IMR-90 (cell line): ENCODE measurements at places on chromosomes 2 and 18.

DNA sequence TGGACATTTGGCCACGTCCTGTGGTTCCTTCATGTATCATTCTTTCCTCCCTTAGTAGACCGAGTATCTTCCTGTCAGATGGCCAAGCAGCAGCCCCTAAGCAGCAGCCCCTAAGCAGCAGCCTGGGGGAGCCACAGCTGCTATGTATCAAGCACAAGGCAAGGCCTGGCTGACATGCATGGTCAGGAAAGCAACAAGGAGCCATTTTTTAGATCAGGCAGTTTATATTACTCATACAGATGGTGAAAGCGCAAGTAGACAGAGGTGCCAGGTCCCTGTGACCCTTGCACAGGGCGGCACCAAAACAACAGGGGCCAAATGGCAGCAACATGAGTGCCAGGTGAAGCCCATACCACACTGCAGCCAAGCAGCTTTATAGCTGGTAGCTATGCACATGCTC lies 22.1 kb downstream of the CHCHD5 start:
- DNase-seq: peak; percentile 41

GRCh38 chr18:12564861-12565260 lies 93.0 kb downstream of the SPIRE1 start:
- no peak for DNase-seq

DNA sequence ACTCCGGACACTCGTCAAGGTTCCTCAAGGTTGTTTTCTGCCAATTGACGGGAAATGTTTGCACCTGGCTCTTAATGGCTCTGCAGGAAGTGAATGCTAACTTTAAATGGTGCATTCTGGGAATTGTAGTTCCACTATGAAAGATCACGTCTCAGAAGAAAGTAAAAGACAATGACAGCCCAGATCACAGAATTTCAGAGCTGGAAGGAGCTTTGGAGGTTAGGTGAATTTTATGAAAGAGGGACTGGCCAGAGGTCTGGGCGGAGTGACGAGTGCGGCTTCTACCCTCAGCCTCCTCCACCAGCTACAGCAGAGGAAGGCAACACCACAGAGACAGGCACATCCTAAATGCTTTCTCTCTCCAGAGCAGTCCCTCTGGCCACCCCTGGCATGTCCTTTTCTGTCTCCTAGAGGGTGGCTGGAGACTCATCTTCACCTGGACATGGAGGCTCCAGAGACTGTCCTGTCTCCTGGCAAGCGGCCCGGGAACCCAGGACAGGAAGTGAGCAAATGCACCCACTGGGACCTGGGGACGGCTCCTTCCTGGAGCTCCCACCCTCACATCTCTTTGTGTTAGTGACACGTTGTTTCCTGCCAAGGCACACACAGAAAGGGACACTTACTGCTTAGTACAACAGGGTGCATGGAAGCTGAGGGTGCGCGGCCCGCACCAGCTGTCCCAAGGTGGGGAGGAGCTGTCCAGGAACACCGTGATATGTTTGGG lies 19.4 kb downstream of the THAP4 start:
- no peak for DNase-seq

DNA sequence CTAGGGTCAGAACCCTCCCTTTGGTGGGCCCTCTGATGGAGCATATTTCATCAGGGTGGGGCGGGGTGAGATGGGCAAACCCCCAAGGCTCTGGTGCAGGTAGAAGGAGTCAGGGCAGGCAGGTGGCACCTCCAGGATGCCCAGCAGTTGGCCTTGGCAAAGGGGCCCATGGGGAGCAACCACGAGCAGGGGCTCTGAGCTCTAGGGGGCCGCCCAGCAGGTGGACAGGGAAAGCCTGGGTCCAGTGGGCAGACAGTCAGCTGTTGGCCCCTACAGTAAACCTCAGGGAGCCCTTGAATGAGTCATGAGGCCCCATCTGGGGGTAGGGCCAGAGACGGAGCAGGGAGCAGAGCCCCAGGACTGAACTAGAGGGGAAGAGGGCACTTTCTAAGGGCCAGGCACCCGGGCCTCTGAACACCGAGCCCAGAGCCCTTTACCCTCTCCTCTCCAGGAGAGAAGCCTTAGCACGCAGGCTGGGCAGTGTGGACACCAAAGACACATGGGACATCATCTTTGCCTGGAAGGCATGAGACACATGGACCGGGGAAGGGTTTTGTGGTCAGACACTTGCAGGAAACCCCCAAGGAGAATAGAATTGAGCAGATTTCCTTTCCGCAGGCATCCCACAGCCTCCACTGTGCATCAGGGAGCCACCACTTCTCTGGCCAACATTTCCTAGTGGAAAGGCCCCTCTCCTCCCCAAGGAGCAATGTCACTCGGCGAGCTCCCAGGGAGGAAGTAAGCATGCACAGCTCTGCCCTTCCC lies 257.3 kb downstream of the GLI2 start:
- DNase-seq: no peak

GRCh38 chr2:217116610-217117009 lies 256.7 kb upstream of the TNP1 start:
- DNase-seq: no peak

DNA sequence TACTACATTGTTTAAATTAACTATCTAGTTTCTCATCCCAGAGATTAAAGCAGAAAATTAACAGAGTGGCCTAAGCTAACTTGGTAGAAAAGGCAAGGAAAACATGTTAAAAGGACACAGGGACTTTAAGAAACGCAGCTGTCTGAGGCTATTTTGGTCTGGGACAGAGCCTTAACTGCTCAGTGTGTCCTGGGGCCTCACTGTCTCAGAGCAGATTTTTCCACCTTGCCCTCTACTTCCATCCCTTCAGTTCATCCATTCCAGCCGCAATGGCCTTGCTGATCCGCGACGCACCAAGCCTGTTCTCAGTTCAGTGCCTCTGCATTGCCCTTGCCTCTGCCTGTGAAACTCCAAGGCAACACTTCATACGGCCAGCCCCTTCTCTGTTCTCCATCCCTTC lies 114.9 kb upstream of the OSR1 start:
- no peak for DNase-seq

GRCh38 chr2:157684940-157685466 lies 56.3 kb upstream of the ACVR1C start:
- DNase-seq: no peak

DNA sequence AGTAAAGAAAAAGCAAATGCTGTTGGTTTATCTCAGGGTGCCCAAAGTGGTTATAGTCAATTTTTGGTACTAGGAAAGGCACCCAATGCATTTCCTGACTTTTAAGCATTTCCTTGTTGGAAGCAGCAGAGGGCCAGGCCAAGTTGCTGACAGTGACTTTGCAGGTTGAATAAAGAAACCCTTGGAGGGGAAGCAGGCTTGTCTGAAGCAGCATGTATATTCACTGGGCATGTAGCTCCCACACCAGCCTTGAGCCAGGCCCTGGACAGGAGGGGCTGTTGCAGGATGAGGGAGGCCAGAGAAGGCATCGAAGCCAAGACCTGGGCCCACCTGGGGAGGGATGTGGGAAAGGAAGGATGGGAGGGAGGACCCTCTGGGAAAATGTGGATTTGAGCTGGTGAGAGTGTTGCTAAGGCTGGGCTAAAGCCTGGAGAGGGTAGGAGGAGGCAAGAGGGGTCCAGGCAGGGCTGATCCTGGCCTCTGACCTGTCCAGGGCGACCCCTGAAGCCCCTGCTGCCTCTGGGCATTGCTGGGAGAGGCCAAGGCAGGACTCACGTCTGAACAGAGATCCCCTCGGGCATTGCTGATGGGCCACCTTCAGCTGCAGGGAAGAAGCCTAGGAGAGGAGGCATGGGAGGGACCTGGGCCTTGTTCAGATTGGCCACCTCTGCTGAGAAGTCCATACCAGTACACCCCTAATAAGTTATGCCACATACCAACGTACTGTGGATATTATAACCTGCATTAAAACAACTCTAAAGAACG lies 79.6 kb downstream of the STPG4 start:
- peak; percentile 47 for DNase-seq

GRCh38 chr2:237062585-237062984 lies 23.1 kb upstream of the COPS8 start:
- peak; percentile 34 for DNase-seq

DNA sequence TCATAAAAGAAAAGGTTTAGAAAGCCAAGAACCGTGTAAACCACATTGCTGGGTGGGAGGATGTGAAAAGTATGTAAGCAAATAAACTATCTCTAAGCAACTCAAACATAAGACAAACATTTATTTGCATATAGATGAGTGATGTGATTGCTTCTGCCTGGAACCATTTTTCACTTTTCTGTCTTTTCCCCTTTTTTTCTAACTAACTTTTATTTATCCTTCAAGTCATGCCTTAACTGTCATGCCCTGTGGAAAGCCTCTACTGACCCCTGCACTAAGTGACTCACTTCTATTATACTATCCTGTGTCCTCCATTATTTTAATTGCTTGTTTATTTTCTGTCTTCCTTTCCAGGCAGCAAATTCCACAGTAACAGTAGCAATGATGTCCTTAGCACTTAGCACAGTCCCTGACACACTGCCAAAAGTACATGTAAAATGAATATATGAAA lies 87.5 kb upstream of the CTAGE1 start:
- peak; percentile 32 for DNase-seq

- no peak for DNase-seq
Measured at GRCh38 chr2:122191331-122191730, 435.9 kb downstream of the TSN start.

GRCh38 chr2:220703279-220703678 lies 868.8 kb downstream of the EPHA4 start:
- DNase-seq: peak; percentile 30

- DNase-seq: peak; percentile 60
Measured at GRCh38 chr18:32930695-32931301, 158.0 kb upstream of the KLHL14 start.

DNA sequence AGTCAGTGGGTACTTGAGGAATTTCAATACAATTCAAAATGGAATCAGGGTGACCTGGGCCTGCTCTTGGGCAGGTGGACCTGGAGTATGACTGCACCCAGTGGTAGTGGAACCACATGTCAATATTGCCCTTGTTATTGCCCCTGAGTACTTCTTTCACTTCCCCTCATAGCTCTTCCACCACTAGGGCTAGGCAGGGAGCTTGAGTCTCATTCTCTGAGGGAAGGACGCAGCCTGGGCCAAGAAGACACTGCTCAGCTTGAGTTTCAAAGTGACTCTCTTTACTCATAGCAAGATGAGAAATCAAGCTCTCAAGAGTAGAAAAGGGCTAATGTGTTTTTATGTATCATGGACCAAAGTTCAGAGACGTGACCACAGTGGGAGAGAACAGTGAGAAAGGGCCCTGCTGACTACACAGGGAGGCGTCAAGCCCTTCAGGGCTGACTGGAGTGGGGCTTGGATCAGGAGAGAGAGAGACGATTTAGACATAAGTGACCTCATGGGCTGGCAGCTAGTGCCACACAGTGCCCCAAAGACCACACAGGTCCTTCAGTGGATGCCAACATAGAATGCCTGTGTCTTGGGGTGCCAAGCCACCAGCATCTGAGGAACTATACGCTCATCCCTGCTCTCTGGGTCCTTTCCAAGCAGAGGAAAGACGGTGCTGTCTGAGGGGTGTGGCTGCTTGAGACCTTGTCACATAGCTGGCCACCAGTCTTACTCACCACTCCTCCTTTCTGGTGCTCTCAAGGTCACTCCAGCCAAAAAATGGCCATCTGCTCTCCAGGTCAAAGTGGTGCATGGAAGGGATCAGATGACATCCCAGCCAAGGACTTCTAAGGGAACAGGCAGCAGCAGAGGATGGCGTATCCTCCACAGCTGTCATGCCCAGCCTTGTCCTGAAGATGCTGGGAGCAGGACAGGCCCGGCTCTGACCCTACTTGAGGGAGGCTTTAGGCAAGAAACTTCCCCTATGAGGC lies 13.0 kb downstream of the PTMA start:
- DNase-seq: no peak

- no peak for DNase-seq
Measured at GRCh38 chr2:149393614-149394013, 63.2 kb downstream of the LYPD6 start.

DNA sequence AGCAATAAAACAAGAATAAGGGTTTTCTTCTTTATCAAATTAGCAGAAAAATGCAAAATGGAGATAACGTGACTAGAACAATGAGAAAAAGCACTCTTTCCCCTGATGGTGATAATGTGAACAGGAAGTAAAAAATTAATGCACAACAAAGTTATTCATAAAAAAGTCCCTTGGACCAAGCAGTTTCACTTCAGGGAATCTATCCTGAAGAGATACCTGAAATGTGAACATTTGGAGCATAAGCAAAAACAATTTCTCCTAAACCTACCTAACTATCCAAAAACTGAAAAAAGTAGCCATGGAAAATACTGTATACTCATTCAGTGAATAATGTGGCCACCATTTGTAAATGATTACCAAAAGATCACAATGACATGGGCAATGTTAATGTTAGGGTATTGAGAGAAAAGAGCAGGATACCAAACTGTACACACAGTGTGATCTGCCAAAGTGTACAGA lies 48.7 kb downstream of the TRIP12 start:
- DNase-seq: no peak

DNA sequence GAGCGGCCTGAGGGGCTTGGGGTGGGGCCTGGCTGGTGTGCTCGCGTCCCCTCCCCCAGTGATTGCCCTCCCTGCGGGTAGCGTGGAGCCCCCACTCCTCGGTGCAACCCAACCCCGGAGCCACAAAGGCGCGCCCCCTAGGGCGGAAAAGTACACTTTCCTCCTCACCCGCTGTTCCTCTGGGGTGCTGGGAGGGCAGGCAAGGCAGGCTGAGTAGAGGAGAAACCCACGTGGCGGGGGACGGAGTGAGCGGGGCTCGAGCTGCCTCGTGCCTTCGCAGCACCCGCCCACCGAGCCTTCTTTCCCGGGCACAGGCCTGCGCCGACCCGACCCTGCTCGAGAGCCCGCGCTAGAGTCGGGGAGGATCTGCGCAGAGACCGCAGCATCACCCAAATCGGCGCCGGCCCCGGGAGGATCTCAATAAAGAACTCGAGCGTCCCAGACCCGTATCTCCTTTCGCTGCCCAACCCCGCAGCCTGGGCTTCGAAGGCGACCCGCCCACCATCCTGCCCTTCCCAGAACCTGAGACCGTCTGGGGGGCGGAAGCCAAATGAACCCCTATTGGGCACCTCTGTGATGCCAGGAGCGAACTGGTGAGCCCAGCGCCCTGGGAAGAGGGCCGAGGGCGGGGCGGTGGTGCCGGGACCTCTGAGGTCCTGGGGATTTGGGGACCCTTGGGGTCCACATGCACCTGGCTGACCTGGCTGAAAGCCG lies 1.5 kb downstream of the UCN start:
- DNase-seq: no peak

DNA sequence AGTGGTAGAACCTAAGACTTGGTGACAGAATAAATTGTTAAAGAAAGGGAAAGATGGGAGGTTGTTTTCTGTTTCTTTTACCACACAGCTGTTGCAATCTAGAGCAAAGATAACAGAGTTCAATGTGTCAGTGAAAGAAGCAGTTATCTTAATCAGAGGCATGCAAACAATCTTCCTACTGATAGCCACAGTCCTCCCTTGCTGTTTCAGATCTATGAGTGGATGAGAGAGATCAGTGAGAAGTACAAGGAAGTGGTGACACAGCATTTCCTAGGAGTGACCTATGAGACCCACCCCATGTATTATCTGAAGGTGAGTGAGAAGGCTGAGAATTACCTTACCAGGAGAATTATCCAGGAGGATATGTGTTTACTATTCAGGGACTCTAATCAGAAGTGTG lies 15.9 kb downstream of the CPO start:
- no peak for DNase-seq

- no peak for DNase-seq
Measured at GRCh38 chr2:234098681-234099080, 48.2 kb downstream of the SPP2 start.
